Stimulated activated CD8-positive, alpha-beta memory T cell treated with anti-CD3 and anti-CD28 coated beads, Interleukin-7, amount 100 ng/mL, for 24 hours (primary cell): ENCODE measurements at places on chromosomes 12 and 14.

GRCh38 chr12:56880125-56880992 lies 53.8 kb downstream of the SDR9C7 start:
- no peak for DNase-seq

- DNase-seq: no peak
Observed at GRCh38 chr14:23632461-23633159, 3.6 kb upstream of the DHRS2 start.

DNA sequence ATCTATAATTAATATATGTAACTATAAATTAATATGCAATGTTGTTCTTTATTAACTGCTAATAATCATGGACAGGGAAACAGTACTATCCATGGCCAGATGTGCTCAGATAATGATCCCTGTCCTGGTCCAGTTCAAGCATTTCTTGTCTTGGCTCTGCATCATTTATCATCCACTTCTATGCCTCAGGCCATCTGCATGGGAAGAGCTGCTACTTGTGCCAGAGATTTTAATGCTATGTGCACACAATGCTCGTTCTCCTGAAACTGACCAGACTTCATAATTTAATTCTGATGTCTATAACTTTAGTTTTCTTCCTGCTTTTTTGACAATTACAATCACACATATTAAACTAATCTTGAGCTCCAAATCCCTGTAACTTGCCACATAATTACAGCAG lies 11.2 kb upstream of the TMX1 start:
- DNase-seq: no peak

- no peak for DNase-seq
Observed at GRCh38 chr14:53634793-53635192, 321.8 kb downstream of the BMP4 start.

DNA sequence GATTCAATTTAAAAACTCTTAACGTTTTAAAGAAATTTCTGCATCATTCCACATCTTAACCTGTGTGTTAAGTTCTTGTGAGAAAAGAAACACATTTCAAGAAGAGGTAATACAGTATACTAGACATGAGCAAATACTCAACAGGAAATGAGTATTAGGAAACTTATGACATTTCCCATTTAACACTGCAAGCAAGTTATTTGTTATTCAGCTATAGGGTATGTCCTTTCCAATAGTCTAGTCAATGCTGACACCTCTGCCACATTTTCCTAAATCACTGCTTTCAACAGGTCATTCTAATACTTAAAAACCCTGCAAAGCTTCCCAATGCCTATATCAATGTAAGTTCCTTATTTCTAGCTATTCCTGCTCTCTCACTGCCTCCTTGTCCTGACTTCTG lies 93.1 kb downstream of the DDHD1 start:
- no peak for DNase-seq

DNA sequence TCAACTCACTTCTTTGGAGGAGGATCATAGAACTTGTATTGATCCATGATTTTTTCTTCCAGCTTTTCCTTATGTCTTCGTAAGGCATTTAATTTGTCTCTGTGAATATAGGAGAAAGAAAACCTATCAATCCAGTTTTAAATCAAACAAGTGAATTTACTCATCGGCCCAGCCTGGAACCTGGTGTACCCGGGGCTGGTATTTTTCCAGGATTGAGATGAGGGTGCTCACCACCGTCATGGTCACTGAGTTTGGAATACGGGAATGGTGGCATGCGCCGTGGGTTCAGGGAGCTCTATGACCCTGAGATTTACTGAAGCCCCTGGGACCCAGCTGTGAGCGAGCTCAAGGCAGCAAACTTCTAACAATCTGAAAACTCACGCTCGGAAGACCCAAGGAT lies 46.5 kb upstream of the GPR68 start:
- no peak for DNase-seq

GRCh38 chr12:630656-631632 lies 32.3 kb downstream of the NINJ2 start:
- DNase-seq: peak; percentile 30

DNA sequence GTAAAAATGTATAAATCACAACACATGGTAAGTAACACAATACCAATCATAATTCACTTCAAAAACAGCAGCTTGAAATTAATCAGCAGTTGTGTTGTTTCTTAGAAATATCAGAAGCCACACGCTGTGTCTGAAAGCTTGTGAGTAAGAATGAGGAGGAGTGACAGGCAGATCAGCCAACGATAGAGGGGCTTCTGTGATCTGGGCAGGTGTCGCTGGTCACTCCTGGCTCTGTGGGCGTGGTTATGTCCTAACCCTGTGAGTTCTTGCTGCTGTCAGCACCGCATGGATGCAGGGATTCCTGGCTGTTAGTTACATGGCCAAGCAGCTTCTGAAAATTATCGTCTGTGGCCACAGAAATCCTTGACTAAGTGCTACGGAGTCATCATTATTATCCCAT lies 123.4 kb downstream of the SLC25A47 start:
- DNase-seq: no peak

DNA sequence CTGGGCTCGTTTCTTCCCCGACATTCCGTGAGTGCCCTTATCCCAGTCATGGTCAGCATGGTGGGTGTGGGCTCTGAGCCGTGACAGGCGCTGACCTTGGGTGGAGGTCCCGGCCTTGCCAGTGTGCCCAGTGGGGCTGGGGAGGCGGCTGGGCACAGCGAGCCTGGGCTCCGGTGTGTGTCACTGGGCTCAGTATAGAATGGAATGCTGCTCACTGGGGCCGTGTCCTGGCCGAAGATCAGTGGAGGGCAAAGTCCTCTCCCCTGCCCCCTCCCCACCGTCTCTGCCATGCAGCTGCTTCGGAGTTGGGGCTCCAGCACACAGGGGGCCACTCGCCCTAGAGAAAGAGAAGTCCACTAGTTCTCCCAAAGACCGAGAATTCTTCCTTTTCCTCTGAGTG lies 164.4 kb downstream of the TSPAN9 start:
- DNase-seq: no peak

DNA sequence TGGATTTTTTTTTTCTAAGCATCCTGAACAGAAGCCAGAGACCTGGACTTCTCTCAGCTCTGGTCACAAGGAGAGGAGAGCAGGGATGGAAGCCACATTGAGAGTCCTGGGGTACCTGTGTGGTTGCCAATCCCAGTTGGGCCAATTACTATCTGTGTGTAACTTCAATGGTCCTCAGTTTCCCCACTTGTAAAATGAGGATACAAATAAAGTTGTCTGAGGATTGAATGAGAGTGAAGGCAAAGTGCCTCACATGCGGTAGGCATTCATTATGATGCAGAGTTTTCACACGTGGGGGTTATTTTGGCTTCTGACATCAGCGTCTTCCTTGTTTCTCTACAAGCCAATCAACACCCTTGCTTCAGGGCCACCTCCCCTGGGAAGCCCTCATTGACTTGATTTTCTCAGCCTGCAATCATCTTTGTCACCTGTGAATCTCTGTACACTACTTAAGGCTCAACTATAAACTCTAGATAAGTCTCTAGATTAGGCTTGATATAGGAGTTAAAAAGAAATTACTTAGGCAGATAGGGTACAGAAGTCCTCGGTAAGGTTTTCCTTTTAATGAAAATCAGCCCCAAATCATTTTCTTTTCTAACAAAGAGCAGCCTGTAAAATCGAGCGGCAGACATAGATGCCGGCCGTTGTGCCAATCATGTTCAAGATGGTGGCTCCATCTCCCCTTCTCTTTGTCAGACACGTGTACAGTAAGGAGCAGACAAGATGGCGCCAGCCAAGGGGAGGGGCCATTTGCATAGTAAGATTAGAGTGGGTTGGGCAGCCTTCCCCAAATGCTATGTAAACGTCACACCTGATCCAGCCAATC lies 37.8 kb upstream of the FICD start:
- DNase-seq: no peak

DNA sequence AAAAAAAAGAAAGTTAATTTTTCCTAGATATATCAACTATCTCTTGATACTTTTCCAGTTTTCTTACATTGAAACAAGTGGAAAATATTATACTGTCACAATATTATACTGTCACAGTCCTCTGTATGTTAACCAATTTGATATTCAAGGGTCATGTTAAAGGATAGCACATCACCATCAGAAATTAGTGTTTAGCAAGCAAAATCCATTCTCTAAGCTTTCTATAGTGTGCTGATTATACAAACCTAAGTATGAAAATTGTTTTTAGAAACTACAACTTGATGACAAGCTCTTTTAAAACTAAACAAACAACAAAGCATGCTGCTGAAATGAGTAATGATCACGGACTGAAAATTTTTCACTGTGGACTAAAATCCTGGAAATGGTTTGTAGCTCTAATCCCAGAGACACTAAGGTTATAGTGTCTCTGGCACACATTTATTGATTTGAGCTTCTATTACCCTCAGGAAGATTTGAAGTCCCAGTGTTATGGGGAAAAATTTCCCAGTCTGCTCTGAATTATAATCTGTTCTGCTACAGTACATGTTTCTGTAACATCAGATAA lies 9.7 kb downstream of the SPTSSA start:
- DNase-seq: no peak

DNA sequence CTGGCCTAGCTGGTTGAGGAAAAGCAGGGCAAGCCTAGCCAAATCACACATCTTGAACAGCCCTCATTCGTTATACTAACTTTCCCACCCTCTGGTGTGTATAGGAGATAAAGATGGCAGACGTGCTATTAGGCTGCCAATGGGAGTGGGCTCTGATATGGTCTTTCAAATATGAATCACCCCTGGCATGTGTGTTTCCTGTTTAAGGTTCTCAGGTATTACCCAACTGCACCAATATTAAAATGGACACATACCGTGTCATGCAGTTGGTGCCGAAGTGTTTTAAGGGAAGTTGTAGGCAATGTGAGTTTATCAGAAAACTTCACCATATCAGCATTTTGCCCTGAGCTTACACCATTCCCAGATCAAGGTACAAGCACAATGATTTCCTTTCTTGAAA lies 33.4 kb downstream of the CHST11 start:
- no peak for DNase-seq
